Upper lobe of right lung (tissue), 1 donor: ENCODE measurements at places on chromosomes 6 and 20. TPM values are rescaled to one million over a fixed set of nuclear protein-coding genes. Genes with fewer than 3 reads are reported as not detected.

DNA sequence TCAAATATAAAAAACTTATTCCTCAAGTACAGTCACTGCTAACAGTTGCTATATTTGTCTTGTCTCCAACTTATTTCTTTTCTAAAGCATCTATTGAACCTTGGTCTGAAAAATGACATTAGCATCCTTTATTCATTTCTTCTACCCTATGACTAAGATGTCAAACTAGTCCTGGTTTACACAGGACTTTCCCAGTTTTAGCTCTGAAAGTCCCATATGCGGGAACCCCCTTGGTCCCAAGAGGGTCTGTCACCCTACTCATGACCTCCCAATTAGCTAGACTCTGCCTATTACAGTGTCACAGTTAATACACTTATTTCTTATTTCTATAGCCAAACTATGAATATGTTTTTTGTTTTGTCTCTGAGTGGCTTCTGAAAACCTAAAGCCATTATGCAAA, 37.1 kb downstream of the PLEKHG1 start:
- DNase-seq = no peak

DNA sequence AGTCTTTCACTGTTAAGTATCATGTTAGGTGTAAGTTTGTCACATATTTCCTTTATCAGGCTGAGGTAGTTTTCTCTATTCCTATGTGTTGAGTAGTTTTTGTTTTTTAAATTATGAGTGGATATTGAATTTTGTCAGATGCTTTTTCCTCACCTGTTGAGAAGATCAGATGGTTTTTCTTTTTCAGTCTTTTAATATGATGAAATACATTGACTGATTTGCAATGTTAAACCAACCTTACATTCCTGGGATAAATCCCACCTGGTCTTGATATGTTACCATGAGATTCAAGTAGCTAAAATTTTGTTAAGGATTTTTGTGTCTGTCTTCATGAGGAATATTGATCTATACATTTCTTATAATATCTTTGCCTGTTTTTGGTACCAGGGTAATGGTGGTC, 52.1 kb downstream of the FOXO3 start:
- no peak for DNase-seq

DNA sequence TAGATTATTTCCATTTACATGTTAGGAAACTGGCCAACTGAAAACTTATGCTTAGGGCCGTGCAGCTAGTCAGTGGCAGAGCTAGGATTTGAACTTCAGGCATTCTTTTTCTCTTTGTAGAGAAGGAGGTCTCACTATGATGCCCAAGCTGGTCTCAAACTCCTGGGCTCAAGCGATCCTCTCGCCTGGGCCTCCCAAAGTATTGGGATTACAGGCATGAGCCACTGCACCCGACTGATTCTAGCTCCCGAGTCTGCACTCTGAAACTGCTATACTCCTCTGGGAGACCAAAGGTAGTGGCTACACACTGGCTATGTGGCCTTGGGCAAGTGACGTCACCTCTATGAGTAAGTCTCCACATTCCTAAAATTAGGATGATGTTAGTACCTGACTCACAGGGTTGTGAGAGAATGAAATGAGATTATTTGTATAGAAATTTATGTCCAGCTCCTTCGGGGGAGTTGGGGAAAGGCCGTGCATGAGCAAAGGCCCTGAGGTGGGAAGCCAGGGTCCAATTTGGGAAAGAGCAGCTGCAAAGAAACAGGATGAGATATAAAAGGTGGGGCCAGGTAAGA, 6.4 kb downstream of the PLTP start:
- no peak for DNase-seq

DNA sequence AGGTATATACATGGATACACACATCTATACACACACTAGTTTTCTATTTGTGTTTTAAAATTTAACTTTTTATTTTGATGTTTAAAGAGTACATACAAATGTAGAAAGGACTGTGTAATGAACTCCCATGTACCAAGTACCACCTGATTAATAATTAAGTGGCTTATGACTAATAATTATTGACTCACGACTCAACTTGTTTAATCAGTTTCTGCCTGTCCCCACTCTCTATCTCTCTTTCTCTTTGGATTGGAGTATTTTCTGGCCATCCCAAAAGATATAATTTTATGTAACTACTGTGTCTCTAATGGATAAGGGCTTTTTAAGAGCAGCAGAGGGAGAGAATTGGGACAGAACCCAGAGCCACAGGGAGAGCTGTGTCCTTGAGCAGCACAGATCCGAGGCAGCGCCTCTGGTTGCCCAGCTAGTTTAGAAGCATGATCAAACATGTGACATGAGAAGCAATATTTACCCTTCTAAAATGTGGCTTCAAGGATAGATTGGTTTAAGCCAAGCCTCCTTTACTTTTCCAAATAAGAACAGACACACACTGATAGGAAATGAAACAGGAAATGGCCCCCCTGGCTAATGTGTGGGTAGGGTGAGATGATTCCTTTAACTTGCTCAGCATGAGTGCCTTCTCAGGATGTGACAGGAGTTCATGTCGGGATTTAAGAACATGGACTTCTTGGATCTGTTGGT, 81.0 kb downstream of the ERMARD start:
- peak; percentile 28 for DNase-seq

DNA sequence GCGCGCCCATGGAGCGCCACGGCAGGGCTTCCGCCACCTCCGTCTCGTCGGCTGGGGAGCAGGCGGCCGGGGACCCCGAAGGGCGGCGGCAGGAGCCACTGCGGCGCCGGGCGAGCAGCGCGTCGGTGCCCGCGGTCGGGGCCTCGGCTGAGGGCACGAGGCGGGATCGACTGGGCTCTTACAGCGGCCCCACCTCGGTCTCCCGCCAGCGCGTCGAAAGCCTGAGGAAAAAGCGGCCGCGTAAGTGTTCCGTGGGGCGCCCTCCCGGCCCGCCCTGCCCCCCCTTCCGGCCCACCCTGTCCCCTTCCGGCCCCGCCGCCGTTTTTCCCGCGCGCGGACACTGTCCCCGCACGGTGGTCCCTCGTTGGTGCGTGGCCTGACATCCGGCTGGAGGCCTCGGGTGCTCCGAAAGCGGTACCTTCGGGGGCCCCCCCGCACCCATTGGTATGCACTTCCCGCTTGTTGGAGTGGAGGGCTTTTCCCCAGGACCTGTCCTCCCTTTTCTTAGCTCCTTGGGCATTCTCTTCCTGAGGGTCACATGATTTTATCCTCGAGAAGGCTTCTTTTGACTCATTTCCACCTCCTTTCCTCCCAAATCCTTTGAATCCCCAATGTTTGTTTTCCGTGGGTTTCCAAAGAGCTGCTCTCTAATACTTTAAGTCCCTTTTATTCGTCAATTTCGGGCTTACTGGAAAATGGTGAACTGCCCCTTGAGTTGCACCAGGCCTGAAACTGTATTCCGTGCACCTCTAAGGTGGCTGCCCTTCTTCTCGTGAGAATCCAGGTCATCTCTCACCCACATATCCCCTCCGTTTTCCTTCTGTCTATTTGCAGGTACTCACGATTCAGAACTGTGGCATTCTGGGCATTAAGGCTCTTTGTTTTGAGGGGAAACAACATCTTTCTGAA, 556 bp downstream of the PANK2 start:
- peak; percentile 79 for DNase-seq

DNA sequence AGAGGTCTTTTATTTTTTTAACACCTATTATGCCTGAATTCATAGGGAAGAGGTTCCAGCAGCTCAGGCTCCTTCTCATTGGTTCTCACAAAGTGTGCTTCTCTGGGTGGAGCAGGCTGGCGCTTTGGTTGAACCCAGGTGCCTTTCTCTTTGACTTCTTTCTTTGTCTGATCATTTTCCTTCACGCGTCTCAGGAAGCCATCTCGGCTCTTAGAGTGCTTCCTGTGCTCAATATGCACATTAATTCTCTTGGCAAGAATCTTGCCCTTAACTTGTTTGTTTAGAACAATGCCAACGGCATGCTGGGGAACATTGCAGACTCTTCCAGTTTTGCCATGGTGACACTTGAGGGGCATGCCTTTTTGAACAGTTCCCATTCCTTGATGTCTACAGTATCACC, 44.2 kb upstream of the RNF24 start:
- DNase-seq = no peak

DNA sequence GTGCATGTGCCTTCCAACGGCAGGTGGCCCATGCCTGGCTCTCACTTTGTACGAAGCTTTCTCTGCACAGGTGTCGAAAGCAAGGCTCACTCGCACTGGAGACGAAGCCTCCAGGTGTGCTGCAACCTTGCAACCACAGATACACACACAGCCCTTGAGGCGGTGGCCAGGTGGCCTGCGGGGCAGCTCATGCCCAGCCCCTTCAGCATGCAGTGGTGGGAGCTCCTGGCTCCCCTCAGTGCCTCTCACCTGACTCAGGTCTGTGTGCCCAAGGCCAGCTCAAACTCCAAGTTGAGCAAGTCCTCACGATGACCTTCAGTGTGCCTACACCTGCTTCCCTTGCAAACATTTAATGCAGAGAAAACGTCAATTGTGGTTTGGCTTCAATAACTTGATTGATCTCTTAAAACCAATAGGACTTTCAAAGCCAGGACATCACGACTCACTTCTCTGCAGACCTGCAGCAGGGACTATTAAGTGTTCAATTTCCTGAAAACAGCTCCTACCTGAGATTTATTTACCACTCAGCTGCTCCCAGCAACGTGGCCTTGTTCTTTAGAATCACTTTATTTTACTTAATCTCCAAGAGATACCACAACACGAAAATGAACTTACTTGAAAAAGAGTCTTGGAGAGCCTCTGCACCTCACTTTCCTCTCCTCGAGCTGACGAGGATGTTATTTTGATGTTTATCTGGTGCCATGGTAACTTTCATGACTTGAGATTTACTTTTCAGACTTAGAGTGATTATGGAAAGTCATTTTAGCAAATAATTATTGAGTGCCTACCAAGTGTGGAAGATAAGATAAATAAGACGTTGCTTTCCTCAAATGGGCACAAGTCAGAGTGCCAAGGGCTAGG, 86.3 kb downstream of the SLC22A23 start:
- no peak for DNase-seq

GRCh38 chr6:31901953-31902643, at the start of gene ZBTB12:
Gene ZBTB12, minus strand, starts transcription at chr6:31902086. Its CDS starts 781 bp downstream, at chr6:31901305.
- DNase-seq = peak; percentile 96

- peak; percentile 48 for DNase-seq
Measured at GRCh38 chr6:43921548-43922425, 151.8 kb downstream of the VEGFA start.

GRCh38 chr6:153210083-153210482, 79.0 kb upstream of the RGS17 start:
- no peak for DNase-seq

DNA sequence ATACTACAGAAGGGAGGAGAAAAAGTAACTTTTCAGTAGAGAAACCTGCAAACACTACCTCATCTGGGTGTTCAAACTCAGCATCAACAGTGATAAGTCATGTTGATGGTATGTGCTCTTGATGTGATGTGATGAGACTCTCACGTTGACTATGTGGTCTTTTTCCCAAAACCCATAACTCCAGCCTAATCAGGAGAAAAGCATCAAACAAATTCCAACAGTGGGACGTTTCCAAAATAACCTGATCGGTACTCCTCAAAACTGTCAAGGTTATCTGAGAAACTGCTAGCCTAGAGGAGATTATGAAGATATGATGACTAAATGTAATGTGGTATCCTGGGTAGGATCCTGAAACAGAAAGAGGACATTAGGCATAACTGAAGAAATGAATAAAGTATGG, 41.9 kb upstream of the TAB2 start:
- DNase-seq = no peak

- DNase-seq = no peak
Measured at GRCh38 chr20:53223626-53224172, 251.5 kb downstream of the TSHZ2 start.

GRCh38 chr6:43246301-43247113, 3.2 kb downstream of the TTBK1 start:
- DNase-seq = peak; percentile 90

- no peak for DNase-seq
Measured at GRCh38 chr6:113632220-113632864, 224.8 kb upstream of the MARCKS start.

DNA sequence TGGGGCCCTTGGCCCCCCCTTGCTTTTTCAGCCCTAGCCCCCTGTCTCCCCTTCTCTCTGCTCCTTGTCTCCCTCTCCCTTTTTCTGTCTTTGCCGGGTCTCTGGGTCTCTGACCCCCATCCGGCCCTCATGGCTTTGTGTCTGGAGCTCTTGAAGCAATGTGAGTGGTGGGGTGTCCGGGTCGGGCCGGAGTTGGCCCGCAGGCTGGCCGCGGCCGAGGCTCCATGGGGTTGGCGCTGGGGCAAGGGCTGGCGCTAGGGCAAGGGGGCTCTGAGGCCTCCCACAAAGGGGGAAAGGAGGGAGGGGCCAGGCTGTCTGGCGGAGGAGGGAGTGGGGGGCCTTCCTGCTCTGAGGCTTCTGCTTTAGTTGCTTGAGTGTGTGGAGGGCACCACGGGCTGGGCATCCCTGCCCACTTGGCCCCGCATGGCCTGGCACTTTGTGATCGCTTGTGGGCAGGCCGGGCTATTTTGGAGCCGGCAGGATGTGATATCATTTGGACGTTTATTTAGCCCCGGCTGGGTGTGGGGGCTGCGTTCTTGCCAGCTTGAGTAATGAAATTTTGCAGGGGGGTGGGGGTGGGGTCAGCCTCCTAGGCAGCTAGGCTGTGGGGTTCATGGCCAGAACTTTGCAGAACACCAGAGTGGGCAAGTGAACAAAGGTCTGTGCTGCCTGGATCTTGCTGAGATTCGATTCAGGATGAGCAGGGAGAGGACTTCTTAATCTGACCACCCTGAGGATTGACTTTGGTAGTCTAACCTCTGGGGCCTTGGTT, 78.7 kb upstream of the MYL9 start:
- DNase-seq = peak; percentile 78

DNA sequence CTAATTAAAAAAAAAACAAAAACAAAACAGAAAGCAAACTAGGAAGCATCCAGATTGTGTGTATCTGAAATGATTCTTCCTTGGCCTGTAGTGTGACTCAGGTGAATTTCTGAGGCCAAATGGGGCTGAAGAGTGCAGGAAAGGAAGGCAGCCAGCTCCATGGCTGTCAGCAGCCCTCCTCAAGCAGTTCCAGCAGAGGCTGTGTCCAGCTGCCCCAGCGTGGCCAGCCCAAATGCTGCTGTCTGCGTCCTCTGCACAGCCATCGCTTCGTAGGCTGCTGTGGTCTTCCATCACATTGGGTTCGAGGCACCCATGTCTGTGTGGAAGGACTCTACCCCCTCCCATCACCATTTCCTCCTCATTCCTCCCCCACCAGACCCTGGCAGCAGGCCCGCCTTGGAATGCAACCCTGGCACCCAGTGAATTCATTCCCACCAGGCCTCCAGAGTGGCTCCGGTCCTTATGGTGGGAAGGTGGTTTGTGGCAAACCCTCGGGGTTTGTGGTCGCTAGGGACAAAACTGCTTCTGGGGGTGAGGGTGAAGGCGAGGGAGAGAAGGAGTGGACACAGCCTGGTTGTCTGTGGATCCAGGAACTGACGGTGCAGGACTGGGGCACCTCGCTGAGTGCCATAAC, 81.5 kb downstream of the MYLK4 start:
- DNase-seq = no peak

The HSPA12B gene
- total RNA-seq = 33.7 TPM

The BCAS1 gene
- 0.81 TPM for total RNA-seq

The CTSA gene
- total RNA-seq = 164 TPM

The FAXC gene
- 5.4 TPM for total RNA-seq

The ESF1 gene
- 15.1 TPM for total RNA-seq

The PRDM13 gene
- total RNA-seq = not detected

The COL9A1 gene
- not detected for total RNA-seq

The ATP6V1G2 gene
- total RNA-seq = 0.75 TPM

The ARFGEF3 gene
- 27.2 TPM for total RNA-seq

The FAM209B gene
- not detected for total RNA-seq
